ENCODE measurements at places on chromosomes 5 and 9.

DNA sequence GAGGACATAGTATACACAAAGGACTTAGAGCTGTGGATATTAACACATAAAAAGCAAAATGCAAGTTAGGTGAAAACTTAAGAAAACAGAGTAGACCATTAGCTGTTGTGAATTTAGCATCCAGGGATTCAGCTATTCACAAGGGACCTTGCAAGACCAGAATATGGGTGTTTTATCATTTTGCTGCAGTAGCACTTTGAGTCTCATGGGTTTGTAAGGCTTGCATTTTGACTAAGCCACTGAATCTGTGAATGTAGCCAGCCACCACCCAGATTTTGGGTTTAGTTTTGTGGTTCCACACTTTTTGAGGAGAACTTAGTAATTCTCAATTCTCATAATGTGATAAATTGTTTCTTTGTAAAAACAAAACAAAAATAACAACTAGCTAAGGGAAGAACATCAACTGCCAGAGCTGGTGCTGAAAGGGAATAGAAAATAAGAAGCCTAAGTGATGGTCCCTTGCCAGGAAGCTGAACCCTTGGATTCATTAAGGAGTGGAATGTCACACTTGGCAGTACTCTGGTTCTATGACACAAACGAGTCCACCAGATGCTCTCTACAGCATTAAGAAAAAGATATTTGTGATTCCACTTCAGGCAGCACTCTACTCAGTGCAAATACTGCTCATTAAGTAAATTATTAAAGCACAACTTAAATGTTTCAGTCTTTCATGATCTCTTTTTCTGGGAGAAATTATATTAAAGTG, 557.4 kb upstream of the ZNF462 start:
- DNase-seq, result no peak

- no peak for DNase-seq
Measured at GRCh38 chr5:45382583-45382982, 313.6 kb downstream of the HCN1 start.

DNA sequence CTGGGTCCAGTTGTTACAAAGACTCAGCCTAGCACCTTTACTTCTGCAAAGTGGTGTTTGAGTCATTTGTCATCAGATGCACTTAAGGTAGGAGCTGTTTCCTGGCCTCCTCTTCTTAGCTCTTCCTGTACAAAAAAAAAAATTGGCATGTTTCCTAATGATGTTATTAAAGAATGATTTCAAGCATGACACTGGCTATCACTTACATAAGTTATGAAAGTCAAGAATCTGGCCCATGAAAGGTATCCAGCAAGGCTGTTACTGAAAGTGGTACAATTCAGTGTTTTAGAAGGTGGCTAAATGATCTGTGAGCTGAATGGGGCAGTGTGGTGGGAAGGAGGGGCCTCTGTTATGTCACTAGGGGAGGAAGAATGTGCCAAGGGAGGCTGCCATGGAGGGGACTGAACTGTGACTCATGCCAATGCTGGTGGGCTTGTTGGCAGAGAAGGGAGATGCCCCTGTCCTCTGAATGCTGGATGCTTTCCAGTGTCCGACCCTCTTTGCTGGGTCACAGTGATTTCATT, 175.1 kb upstream of the MAP1B start:
- no peak for DNase-seq

GRCh38 chr9:94720846-94721549, 5.5 kb upstream of the AOPEP start:
- no peak for DNase-seq

DNA sequence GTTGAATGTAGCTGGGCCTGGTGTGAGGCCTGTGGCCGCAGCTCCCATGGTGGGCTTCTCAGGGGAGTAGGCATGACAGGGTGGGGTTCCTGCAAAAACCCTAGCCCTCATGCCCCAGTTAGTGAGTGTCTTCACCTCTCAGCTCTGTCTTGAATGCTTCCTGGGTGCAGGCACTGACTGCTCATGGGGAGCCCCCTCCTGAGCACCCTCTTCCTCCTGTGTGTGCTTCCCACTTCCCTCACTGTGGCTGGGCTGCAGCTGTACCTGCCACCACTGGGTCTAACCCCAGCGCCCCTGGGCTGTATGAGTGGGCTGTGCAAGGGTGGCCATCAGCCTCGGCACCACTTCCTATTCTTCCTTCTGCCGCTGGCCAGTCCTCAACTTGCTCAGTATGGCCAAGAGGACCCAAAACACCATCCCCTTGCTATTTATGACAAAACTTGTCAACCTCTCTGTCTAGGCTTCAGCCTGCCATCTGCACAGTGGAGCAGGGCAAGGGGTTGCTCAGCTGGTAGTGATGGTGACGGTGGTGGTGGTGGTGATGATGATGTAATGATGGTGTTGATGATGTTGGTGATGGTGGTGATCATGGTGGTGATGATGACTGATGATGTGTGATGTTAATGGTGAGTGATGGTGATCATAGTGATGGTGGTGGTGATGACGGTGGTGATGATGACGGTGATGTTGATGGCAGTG, 67.5 kb downstream of the RXRA start:
- DNase-seq, result no peak

DNA sequence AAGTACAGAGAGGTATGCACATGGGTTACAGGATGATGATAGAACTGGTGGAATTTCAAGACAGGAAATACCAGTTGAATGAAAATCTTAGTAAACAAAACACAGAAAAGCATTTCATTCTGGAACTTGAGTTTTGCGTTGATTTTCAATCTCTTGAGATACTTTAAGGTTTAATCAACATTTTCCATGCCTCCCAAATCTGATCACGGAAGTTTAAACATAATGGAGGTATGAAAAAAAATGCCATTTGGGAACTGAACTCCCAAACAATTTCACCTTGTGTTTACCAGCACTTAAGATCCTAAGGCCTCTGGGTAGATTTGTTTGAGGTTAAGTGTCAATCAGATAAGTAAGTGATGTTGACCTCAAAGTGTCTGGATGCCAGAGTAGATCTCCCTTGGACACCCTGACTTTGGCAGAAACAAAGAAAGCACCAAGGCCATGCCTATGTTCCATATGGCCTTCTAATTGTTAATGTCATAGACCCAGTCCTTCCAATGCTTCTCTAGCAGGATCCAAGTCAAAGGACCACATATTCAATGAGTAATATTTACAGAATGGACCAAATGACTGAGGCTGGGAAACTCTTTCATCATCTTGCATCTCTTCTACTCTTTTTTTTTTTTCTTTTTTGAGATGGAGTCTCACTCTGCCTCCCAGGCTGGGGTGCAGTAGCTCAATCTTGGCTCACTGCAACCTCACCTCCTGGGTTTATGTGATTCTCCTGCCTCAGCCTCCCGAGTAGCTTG, 216.9 kb downstream of the ARRDC3 start:
- no peak for DNase-seq

GRCh38 chr5:91381774-91382359, 1.2 kb downstream of the ARRDC3 start:
- peak; percentile 67 for DNase-seq

DNA sequence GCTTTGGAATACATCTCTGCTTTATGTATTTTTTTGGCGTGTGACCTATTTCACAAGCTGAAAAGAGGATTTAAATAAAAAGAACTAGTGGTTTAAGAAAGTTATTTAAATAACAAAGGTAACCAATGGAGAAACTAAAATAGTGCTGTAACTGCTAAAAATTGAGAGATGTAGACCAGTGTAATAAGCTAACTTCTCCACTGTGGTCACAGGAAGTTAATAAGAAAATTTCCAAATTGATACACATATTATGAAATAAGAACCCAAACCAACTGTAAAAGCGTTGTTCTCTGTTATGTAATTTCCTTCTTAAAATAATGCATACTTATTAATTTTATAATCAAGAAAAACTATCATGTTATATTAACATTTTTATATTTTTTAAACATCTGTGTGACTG, 29.1 kb upstream of the ZFAND5 start:
- no peak for DNase-seq

GRCh38 chr5:58491216-58491892, at the start of gene GAPT:
GAPT (plus strand) TSS chr5:58491435; CDS start chr5:58494537, 3,102 bp downstream.
- no peak for DNase-seq

DNA sequence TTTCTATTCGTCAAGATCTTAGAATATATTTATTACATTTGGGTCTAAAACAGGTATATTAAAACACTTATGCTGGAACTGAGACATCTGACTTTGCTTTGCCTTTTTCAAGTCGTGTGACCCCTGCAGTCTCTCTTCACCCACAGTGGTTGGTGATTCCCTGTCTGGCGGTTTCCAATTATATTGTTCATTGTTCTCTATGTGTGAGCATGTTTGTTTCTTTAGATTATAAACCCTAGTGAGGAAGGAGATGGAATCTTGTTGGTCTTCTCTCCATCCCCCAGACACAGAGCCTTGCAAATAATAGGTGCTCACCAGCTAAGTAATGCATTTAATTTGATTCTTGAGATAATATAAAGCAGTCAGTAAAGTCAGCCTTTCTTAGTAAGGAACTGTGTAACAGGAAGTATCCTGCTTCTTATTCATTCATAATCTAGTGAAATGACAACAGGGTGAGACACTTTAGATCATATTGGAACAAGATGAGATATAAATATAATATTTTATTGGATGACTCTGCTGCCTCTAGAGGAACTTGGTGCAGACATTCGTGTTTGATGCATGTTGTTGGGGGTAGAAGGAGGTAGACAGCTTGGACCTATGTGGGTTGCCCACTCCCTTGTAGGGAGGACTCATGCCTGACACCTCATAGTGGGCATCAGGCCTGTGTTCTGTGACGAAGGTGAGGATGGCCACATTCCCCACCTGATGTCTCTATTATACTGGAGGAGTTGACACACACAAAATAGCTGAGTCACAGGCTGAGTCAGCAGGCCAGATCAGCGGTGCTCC, 88.1 kb downstream of the FGF1 start:
- DNase-seq, result no peak

DNA sequence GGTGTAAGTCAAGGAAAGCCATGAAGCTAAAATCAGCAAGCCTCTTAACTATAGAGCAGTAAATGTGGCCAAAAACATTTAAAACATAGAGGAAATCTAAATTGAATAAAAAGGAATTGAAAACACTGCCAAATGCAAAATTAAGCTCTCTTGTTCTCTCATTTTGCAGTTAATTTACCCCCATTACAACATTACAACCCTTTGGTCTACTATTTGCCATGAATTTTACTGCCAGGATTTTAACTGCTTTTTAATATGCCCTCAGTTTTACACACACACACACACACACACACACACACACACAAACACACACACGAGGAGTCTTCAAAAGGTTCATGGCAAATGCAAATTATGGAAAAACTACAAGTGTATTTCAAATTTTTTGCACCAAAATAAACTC, 91.4 kb upstream of the ACO1 start:
- no peak for DNase-seq

DNA sequence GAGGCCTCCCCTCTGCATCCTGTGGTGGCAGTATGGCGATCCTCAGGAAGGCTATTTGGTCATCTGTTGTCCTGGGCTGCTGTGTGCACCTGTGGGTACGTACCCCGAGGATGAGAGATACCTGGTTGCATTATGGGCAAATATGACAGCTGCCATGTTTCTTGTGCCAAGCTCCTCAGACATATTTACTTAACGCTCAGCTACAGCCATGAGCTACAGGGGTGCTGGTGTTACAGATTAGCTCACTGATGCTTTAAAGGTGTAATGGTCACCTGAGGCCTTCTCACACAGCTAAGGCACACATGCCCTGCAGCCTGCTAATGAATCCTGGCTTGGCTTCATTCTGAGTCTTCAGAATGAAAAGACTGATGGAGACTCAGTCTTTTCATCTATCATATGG, 12.0 kb downstream of the NDST1 start:
- no peak for DNase-seq

DNA sequence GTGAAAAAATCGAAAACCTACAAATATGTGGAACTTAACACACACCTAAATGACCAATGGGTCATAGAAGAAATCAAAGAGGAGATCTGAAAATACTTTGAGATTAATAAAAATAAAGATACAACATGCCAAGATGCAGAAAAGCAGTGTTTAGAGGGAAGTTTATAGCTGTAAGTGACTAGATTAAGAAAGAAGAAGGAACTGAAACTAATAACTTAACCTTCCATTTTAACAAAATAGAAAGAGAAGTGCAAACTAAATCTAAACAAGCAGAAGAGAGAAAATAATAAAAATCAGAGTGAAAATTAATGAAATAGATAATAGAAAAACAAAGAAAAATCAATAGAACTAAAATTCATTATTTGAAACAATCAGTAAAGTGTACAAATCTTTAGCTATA, 103.0 kb upstream of the MAMDC2 start:
- no peak for DNase-seq

DNA sequence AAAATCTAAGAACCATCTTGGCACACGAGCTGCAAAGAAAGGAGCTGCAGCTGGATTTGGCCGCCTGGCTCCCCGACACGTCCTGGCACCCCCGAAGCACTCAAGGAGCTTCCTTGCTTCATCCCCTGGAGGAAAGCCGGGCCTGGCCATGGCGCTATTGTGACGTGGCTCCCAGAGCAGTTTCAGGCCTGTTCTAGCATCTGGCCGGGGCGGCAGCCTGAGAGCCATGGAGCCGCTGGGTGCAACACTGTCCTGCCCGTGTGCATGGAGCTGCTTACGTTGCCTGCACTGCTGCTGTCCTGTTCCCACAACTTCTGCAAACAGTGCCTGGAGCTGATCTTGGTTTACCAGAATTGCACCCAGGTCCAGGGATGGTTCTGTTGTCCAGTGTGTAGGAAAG, 63.5 kb downstream of the PTPDC1 start:
- DNase-seq, result no peak

DNA sequence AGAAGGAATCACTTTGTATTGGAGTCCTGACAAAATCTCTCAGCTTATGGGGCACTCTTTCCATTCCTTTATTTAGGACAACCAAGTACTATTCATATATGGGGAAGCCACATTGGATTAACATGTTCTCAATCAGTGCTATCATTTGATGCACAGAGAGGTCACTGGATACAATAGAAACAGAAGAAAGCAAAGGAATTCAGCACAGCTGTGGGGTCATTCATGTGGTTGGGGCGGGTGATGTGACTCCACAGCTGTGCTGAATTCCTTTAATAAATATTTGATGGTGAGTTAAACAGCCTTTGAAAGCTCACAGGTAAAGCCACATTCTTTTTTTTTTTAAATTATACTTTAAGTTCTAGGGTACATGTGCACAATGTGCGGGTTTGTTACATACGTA, 854 bp upstream of the TEX48 start:
- DNase-seq, result no peak

DNA sequence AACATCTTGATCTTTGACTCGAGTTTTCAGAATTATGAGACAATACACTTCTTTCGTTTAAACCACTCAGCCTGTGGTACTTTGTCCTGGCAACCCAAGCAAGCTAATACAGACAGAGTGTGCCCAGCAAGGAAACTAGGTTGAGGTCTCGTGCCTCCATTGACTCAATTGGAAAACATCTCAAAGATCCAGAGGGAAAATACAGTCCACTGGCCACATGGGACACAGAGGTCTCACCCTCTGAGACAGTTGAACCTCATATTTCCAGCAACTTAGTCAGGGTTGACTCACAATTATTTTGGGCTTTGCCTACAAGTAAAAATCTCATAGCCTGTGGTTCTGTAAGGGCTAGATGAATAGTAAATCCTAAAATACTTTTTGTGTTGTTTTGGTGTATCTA, 631.5 kb downstream of the MTRR start:
- no peak for DNase-seq
